ENCODE measurements at places on chromosomes 2 and 18.

- no peak for DNase-seq
Observed at GRCh38 chr18:7848054-7848412, 280.9 kb downstream of the PTPRM start.

GRCh38 chr2:238370094-238370822 is 49.9 kb downstream of the TRAF3IP1 start:
- DNase-seq: no peak

- DNase-seq: no peak
Observed at GRCh38 chr2:974054-974453, 23.4 kb downstream of the SNTG2 start.

GRCh38 chr2:203002054-203002821 is 12.4 kb upstream of the NBEAL1 start:
- no peak for DNase-seq

GRCh38 chr2:163703386-163703785 is 32.4 kb downstream of the FIGN start:
- no peak for DNase-seq

GRCh38 chr18:29841631-29842030 is 1200.9 kb downstream of the DSC3 start:
- DNase-seq: no peak

- no peak for DNase-seq
Observed at GRCh38 chr18:21064347-21064746, 47.3 kb downstream of the ROCK1 start.

GRCh38 chr2:209368914-209369313 is 54.9 kb upstream of the MAP2 start:
- peak; percentile 97 for DNase-seq

DNA sequence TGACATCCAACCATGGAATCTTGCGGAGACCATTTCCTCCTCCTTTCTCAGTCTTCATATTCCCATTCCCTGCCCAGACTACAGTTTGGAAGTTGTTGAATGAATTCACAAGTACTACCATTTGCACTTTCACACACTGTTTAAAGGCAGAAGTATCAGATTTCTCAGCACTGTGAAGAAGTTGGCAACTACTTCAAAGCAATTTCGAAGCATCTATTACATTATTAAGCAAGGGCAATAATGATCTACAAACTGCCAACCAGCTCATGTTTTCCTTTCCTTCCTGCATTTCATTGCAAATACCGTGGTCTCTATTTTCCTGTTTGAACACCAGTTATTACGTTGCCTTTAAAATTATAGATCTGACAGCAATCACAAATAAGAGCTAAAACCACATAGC is 105.5 kb downstream of the IRS1 start:
- DNase-seq: no peak

GRCh38 chr18:64244571-64244970 is 95.7 kb upstream of the LINC00305 start:
- no peak for DNase-seq

- DNase-seq: no peak
Observed at GRCh38 chr2:80396276-80396675, 91.7 kb upstream of the LRRTM1 start.

- no peak for DNase-seq
Observed at GRCh38 chr2:73176205-73176880, 26.0 kb upstream of the NOTO start.

GRCh38 chr2:73762571-73762970 is 17.3 kb downstream of the DUSP11 start:
- no peak for DNase-seq

- no peak for DNase-seq
Observed at GRCh38 chr2:107136733-107137132, 250.8 kb upstream of the ST6GAL2 start.

- DNase-seq: no peak
Observed at GRCh38 chr2:217947383-217948350, 55.1 kb downstream of the TNS1 start.

DNA sequence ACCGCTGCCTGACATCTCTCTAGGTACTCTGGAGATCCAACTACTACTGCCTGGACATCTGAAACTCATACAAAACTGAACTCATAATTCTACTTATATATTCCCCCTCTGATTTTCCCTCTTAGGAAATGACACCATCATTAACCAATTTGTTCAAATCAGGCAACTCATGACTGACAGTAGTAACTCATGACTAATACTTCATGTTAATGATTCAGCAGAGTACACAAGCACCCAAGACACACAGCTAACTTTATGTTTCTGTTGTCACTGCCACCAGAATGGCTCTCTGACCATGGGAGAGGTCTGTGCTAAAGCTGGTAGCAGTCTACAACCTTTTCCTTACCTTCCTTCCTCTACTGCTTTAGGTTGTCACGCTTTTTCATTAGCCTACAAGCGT is 91.1 kb downstream of the ITSN2 start:
- DNase-seq: peak; percentile 95

DNA sequence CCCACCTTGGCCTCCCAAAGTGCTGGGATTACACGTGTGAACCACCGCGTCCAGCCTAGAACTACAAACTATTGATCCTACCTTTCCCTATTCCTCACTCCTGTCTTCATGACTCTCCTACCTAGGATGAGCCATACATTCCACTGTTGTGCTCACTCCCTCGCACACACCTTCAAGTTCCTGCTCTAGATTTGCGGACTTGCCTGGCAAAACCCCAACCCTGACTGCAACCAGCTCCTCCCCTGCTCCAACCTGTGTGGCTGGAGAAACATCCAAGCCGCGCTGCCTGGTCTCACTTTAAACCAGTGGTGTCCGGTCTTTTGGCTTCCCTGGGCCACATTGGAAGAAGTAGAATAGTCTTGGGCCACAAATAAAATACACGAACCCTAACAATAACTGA is 5.0 kb upstream of the DNPEP start:
- no peak for DNase-seq

- DNase-seq: no peak
Observed at GRCh38 chr2:48254839-48255238, 275.1 kb upstream of the STON1 start.

DNA sequence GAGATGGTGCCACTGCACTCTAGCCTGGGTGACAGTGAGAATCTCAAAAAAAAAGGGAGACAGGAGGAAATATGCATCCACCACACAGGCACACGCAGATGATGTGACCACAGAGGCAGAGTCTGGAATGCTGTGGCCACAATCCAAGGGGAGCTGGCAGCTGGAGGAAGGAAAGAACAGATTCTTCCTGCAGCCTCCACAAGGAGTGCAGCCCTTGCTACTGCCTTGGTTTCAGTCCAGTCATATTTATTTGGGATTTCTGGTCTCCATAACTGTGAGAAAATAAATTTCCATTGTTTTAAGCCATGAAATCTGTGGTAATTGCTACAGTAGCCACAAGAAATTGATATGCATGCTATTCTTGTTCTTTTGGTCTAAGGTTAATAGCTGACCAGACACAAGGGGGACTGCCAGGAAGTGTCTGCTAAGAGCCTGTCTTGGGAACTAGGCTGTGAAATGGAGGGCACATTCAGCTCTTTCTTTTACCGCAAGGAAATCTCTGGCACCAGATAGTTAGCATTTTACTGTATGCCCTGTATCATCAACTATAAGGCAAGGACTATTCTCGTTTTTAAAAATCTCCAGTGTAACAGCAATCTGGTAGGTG is 133.1 kb upstream of the SEC11C start:
- DNase-seq: no peak

DNA sequence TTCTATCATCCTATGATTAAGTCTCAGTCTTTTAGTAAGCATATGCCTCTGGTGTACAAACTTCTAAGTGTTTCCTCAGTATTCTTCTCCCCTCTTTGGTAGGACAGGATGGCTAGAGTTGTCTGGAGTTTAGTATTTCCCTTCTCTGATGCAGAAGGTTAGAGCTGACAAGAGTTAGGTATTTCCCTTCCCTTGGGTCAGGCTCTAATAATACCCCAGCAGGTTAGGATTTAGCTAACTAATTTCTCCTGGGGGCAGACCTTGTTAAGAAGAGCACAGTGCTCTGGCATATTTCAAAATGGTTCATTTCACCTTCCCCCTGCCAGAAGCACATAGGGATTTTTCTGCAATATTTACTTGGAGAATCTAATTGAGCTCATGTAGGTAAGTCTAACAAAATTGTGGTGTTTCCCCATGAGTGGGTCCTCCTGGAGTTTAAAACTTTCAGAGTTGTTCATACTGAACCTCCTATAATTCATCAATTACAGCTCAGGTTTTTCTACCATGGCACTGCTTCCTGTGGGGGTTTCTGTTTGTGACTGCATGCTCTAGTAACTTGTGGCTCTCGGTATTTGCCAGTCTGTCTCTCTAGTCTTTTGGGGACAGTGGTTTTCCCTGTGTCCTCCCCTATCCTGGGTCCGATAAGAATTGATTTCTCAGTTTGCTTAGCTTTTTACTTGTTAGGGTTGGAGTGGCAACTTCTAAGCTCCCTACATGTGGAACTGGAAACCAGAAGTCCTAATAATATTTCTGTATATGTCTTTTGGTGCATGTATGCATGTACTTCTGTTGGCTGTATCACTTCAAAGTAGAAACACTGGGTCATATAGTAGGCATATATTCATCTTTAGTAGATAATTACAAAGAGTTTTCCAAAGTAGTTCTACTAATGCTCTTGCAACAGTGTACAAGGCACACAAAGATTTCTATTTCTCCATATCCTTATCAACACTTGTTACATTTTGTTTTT is 77.7 kb downstream of the GDF7 start:
- DNase-seq: no peak

DNA sequence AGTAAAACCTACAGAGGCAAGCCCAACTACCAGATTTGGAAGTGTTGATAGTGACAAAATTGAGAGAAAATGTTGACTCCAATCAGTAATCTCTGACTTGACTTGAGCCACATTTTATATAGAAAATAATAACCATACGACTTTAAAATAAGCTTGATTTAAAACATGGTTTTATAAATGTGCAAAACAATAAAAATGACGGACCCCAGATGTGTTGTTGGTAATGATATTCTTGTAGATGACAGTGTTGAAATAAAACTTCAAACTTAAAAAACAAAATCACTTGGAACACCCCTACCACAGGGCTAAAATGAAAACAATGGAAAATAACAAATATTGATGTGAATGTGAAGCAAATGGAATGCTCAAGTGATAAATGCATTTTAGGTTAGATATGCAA is 188.1 kb downstream of the SRBD1 start:
- no peak for DNase-seq

DNA sequence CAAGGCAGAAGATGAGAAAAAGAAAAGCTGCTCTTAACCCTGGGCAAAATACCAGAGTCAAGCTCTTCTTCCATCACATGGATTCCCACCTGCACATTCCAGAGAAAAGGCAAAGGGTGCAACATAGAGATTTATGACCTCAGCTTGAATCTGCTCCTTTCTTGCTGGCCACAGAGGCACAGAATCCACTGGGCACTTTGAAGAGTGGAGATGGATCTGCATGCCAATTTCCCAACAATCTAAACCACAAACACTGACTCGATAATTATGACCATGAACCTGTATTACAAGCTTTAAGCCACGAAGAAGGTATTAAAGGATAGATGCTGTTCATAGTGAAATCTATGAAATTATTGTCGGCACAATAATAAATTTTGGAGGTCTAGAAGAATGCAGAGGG is 237.3 kb downstream of the PID1 start:
- no peak for DNase-seq

DNA sequence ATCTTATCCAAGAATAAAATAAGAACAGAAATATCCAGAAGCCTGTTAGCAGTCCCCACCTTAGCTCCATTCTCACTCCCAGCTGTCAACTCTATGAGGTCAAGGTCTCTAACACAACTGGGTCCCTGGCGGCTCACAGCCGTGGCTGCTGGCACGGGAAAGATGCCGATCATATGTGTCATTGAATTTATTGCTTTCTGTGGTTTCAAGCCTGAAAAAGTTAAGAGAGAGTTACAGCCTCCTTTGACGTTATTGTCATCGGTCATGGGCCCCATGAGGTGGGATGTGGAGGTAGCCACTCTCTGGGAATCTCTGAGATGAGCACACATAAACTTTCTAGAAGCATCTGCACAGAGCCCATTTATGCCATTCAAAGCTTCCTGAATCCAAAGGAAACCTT is 28.7 kb upstream of the CABLES1 start:
- DNase-seq: peak; percentile 87

- no peak for DNase-seq
Observed at GRCh38 chr2:234678711-234679110, 181.8 kb upstream of the ARL4C start.

GRCh38 chr18:23037646-23038045 is 97.6 kb upstream of the CABLES1 start:
- DNase-seq: no peak

- no peak for DNase-seq
Observed at GRCh38 chr2:132849118-132849517, 179.1 kb upstream of the LYPD1 start.

DNA sequence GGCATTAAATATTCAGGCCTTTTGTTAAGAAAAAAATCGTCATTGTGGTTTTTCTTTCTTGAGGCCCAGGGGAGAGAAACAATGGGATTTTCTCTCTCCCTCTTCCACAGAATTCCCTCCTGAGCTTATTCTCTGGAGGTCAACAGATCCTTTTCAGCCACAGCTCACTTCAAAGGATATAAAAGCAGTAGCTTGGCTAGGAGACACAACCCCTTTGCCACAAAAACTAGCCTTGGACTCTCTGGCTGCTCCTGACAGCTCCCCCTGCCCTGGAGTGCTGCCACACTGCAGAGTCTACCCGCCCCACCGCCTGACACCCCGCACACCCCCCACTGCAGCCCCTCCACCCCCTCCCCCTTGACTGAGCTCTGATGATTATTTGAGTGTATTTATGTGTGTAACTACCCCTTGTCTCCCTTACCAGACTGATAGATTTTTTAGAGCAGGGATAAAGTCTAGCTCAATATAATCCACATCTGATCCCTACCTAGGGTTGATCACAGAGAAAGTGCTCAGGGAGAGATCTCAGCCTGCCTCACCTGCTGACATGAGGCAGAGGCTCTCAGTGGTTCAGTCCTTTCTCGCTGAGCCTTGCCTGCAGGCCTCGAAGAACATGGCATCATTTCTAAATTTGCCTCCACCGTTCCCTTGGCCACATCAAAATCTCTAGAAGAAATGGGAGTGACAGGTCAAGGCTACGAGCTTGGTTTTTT is 132.2 kb upstream of the SP5 start:
- DNase-seq: no peak

DNA sequence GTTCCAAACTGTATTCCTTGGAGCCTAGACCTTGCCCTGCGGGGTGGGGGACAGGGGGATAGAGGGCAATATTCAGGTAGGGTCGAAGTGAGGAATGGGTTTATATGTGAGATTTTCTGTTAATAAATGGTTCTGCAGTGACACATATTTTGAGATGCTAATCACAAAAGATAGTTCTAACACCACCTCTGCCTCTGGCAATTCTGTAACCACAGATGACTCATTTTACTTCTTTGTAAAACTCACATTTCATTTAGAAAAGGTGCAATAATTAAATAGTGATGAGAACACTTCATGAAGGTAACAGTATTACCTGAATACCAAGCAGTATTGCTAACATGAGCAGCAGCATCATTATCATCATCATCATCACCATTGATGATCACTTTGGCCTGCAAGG is 306.6 kb downstream of the SUCLG1 start:
- DNase-seq: no peak

GRCh38 chr18:35581898-35582641 is 530 bp downstream of the GALNT1 start:
- peak; percentile 16 for DNase-seq

- no peak for DNase-seq
Observed at GRCh38 chr18:35171315-35171987, 69.4 kb upstream of the ZNF397 start.

- no peak for DNase-seq
Observed at GRCh38 chr18:44945888-44946401, 265.3 kb downstream of the SETBP1 start.

All from RKO (cell line).